ENCODE measurements at places on chromosomes 2 and 18.
A peak's percentile ranks its signal among the peaks of the same experiment; 100 is the strongest.

DNA sequence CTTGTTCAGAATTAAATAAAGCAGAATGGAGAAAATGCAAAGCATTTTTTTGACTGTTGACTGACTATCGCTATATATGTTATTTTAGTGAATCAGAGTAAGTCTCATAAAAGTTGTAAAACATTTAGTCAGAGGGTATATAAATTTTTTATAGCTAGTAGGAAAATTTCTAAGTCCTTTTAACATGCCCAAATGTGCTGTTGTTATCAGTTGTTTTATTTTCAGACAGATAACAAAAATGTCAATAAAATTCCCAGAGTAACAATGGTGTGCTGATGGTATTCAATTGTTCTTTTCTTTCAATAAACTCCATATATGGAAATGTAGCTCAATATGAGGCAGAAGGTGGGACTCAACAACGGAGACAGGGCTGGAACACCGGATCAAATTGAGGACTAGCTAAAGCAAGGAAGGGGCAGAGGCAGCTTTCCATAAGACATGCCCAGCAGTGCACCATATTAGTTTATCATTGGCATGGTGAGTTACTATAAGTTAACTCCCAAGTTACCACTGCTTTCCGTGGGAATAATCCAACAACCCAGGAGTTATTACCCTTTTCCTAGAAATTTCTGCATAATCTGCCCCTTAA is 26.6 kb downstream of the GULP1 start:
- no peak for DNase-seq
- H3K27me3 ChIP-seq: no peaks in the 10 kb centered on the region
- H3K36me3 ChIP-seq: no peaks in the 10 kb centered on the region
- no peaks in the 10 kb centered on the region for H3K4me1 ChIP-seq
- H3K27ac ChIP-seq: no peak overlapping the region
- no peak overlapping the region for H3K4me3 ChIP-seq

- H3K27ac ChIP-seq: no peak overlapping the region
- no peak for DNase-seq
- H3K27me3 ChIP-seq: peaks cover 45% of the 10 kb centered on the region
- no peaks in the 10 kb centered on the region for H3K4me1 ChIP-seq
Observed at GRCh38 chr2:234939576-234939975, 12.2 kb upstream of the SH3BP4 start.

DNA sequence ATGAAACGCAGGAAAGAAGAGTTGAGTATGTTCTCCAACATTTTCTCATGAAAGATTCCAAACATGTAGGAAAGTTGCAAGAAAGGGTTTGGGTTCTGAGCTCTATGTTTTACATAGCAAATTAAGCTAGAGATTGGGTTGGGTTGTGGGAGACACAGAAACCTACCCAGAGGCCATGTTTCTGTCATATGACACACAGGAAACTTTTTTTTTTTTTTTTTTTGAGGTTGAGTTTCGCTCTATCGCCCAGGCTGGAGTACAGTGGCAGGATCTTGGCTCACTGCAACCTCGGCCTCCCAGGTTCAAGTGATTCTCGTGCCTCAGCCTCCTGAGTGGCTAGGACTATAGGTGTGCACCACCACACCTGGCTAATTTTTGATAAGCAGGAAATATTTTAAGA is 57.6 kb downstream of the DOCK10 start:
- H3K27me3 ChIP-seq: no peaks in the 10 kb centered on the region
- H3K27ac ChIP-seq: peak overlapping the region; percentile 94
- no peaks in the 10 kb centered on the region for H3K36me3 ChIP-seq
- DNase-seq: no peak
- H3K4me1 ChIP-seq: peaks cover 76% of the 10 kb centered on the region
- H3K4me3 ChIP-seq: peak overlapping the region; percentile 63

GRCh38 chr2:43225788-43226557 is 433 bp downstream of the ZFP36L2 start:
- H3K36me3 ChIP-seq: peaks cover 92% of the 10 kb centered on the region
- peak overlapping the region; percentile 94 for H3K27ac ChIP-seq
- peak overlapping the region; percentile 99 for H3K4me3 ChIP-seq
- no peaks in the 10 kb centered on the region for H3K27me3 ChIP-seq
- H3K4me1 ChIP-seq: peaks cover 37% of the 10 kb centered on the region
- peak; percentile 68 for DNase-seq

DNA sequence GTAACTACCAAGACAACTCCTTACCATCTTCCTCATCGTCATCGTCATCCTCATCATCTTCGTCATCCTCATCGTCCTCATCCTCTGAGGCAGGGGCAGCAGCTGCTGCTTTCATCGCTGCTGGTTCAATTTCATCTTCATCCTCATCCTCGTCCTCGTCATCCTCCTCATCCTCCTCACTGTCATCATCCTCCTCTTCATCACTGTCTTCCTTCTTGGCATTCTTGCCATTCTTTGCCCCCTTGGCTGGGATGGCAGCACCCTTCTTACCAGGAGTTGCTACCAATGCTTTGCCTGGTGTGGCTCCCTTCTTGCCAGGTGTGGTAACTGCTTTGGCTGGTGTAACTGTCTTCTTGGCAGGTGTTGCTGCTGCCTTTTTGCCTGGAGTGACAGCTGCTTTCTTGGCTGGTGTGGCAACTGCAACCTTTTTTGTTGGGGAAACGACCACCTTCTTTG is 2.7 kb downstream of the NCL start:
- peaks cover 87% of the 10 kb centered on the region for H3K36me3 ChIP-seq
- peak overlapping the region; percentile 91 for H3K4me3 ChIP-seq
- H3K27ac ChIP-seq: peak overlapping the region; percentile 24
- no peak for DNase-seq

DNA sequence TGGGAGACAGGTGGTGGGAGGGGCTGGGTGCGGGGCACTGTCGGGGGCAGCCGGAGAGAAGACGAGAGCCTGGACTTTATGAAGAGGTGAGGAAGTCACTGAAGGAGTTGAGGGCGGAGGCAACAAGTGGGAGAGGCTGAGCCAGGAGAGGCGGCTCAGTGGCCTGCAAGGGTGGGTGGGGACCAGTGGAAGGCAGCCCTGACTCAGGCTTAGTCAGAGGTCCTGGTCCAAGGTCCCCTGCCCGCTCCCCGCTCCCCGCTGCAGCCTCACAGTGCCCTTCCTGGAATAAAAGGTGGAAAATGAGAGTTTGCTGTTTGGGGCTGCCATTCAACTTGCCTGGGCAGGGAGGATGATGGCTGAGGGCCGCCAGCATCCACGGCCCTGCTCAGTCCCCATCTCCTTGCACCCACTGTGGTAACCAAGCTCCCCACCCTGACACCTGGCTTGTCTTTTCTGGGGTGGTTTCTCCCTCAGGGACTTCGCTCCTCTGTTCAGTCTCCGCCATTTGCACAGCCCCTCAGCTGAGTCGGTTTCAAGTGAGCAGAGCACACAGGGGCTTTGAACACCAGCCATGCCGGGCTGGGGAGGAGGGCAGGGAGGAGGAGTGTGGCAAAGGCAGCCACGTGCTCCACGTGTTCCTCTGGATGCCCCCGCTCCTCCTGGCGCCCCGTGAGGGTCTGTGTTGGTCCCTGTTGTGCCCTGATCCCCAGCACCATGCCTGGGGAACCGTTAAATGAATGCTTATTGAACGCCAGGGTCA is 13.7 kb upstream of the RALB start:
- H3K36me3 ChIP-seq: no peaks in the 10 kb centered on the region
- H3K4me1 ChIP-seq: no peaks in the 10 kb centered on the region
- DNase-seq: no peak
- H3K27me3 ChIP-seq: peaks cover 15% of the 10 kb centered on the region
- no peak overlapping the region for H3K27ac ChIP-seq

DNA sequence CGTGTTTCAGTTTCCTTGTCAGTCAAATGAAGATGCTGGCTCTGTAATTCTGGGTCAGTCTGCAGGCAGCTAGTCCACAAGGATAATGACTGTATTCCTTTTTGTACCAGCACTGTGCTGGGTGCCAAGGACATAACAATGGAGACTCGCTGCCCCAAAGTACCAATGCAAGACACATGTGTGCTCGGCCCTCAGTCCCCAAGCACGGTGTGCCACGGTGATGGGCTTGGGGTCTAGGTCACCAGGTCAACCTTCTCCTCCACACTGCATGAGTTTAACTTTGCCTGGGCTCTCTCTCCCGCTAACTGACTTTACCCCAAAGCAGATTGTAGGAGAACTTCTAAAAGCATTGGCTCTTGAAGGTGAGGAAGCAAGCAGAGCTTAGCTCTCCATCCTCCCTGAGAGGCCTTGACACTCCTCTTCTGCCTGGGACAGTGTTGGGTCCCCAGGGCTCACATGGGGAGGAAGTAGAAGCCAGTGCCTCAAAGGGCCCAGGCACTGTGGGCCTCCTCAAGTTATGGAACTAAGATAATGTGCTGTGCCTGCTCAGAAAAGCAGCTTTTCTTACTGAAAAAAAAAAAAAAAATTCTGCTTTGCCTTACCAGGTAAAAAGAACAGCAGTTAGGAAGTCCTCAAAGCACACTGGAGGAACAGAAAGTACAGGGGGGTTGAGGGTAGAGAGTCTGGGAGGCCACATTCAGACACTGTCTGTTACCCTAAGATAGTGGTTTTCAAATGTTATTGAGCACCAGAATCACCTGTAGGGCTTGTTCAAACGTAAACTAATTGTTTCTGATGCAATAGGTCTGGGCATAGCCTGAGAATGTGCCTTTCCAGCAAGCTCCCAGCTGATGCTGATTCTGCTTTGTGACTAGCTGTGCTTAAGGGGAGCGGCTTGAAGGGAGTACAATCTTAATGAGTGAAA is 276.4 kb upstream of the CXCR4 start:
- no peak overlapping the region for H3K4me3 ChIP-seq
- DNase-seq: no peak
- no peaks in the 10 kb centered on the region for H3K36me3 ChIP-seq
- H3K4me1 ChIP-seq: peaks cover 3% of the 10 kb centered on the region
- H3K27me3 ChIP-seq: no peaks in the 10 kb centered on the region
- H3K27ac ChIP-seq: no peak overlapping the region

GRCh38 chr18:39302481-39302880 is 1736.9 kb upstream of the CELF4 start:
- no peak overlapping the region for H3K4me3 ChIP-seq
- peaks cover 3% of the 10 kb centered on the region for H3K36me3 ChIP-seq
- no peaks in the 10 kb centered on the region for H3K27me3 ChIP-seq

- no peaks in the 10 kb centered on the region for H3K36me3 ChIP-seq
- H3K27me3 ChIP-seq: no peaks in the 10 kb centered on the region
- no peak overlapping the region for H3K27ac ChIP-seq
- no peak overlapping the region for H3K4me3 ChIP-seq
Observed at GRCh38 chr18:33878213-33878612, 300.2 kb downstream of the ASXL3 start.

- no peak overlapping the region for H3K27ac ChIP-seq
- DNase-seq: peak; percentile 18
- peaks cover 44% of the 10 kb centered on the region for H3K27me3 ChIP-seq
- H3K36me3 ChIP-seq: no peaks in the 10 kb centered on the region
- H3K4me1 ChIP-seq: no peaks in the 10 kb centered on the region
Observed at GRCh38 chr2:41782306-41783158, 265.3 kb upstream of the PKDCC start.

DNA sequence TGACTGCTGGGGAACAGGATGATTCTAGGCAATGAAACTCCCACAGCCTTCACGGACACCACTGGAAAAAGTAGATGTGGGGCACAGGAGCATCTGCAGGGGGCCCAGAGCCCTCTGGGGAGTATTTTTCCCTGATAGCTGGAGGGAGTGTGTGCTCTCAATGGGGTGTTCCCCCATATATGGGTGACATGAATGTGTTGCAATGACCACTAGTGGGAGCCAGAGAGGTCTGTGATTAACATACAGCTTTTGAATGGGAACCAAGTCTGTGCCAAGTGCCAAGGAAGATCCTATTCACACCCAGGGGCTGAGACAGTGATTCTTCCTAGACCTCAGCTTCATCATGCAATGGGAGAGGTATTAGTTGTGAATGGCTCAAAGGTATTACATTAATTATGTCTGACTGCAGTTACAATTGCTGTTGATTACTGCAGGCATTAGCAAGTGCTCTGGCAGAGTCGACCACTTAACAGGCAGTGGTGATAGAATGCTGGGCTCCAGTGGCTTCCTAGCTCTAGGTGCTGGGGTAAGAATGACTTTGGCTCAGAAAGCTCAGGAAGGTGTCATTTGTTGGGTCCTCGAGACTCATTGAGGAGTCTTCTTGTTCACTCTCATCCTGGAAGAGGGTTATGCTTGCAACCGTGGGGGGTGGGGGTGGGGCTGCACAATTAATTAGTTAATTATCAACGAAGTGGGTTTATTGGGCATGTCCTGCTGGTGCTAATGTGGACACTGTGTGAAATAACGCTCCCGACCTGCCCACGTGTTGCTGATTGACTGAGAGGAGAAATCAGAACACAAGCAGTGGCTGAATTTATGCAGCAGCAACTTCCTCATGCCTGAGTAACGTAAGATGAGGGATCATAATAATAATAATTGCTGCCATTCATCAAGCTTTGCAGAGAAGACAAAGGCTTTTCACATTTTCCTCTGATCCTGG is 194.1 kb downstream of the CLIP4 start:
- peaks cover 6% of the 10 kb centered on the region for H3K4me1 ChIP-seq
- peaks cover under 1% of the 10 kb centered on the region for H3K36me3 ChIP-seq
- H3K27ac ChIP-seq: no peak overlapping the region
- H3K27me3 ChIP-seq: peaks cover 41% of the 10 kb centered on the region
- DNase-seq: peak; percentile 40

DNA sequence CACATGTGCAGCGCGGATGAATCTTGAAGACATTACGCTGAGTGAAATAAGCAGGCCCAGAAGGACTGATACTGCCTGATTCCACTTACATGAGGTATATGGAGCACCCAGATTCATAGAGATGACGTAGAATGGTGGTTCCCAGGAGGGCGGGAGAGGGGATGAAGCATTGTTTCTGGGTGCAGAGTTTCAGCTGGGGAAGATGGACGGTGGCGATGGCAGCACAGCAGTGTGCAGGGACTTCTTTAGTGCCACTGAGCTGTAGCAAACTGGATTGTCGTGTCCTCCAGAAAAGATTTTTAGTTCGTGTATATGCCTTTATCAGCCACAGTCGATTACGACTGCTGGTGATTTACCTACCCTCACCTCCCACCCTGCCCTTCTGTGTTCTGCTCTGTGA is 30.5 kb downstream of the RAB12 start:
- no peaks in the 10 kb centered on the region for H3K27me3 ChIP-seq
- no peaks in the 10 kb centered on the region for H3K4me1 ChIP-seq
- H3K36me3 ChIP-seq: peaks cover 57% of the 10 kb centered on the region
- no peak overlapping the region for H3K4me3 ChIP-seq
- no peak for DNase-seq

GRCh38 chr2:172280571-172281361 is 146.6 kb upstream of the ITGA6 start:
- peaks cover 4% of the 10 kb centered on the region for H3K36me3 ChIP-seq
- no peak for DNase-seq
- H3K27ac ChIP-seq: no peak overlapping the region
- H3K4me3 ChIP-seq: no peak overlapping the region
- peaks cover 17% of the 10 kb centered on the region for H3K27me3 ChIP-seq

DNA sequence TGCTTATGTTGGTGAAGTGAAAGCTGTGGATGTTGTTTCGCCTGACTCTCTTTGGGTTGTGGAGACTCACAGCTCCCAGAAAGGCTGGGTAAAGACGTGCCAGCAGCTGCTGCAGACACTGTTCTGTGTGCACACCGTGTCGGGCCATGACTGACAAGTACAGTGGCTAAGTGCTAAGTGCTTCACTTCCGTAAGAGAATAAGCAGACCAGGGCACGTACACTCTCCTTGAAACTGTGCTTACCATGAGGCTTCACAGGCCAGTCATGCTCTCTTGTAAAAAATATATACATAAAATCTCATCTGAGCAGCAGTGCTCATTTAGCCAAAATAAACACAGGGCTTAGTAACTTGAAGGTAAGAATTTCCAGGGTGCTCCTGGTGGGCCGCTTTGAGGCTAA is 86.0 kb downstream of the NRP2 start:
- peaks cover 2% of the 10 kb centered on the region for H3K4me1 ChIP-seq
- no peak for DNase-seq
- H3K27ac ChIP-seq: no peak overlapping the region
